ENCODE measurements at places on chromosomes 1 and 21.

- DNase-seq, result no peak
These were observed 40.1 kb downstream of the SORT1 start for GRCh38 chr1:109357616-109358015.

DNA sequence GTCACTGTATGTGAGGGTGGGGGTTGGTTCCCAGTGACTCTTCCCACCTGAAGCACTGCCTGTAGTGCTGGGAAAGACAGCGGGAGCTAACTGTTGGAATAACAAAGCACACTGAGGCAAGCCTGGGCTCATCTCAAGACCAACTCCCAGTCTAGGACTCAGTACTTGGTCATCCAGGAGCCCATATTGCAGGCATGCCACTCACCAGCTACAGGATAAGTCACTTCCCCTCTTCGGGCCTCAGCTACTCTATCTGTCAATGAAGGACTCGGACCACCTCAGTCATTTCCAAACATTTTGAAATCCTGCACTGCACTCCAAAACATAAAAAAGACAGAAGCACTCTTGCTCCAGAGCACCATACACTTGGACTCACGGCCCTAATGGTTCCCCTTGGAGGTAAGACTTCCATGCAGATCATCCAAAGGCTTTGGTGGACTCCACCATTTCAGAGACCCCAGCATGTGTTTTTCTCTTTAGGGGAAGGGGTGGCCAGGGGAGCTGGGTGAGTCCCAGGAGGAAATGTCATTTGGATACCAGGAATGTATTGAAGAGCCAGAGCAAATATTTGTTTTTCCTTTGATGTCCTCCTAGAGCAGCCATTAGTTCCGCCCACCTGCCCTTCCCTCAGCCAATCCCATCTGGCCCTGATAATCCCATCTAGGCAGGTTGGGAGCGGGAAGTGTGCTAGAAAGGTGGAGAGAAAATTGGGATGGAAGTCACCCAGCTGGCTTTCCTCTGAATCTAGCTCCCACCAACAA, 3.1 kb downstream of the NUAK2 start:
- DNase-seq, result no peak

- DNase-seq, result no peak
These were observed 82.2 kb upstream of the BMP8A start for GRCh38 chr1:39409055-39409816.

GRCh38 chr1:1207571-1207892, 1.1 kb upstream of the TNFRSF18 start:
- DNase-seq, result no peak

DNA sequence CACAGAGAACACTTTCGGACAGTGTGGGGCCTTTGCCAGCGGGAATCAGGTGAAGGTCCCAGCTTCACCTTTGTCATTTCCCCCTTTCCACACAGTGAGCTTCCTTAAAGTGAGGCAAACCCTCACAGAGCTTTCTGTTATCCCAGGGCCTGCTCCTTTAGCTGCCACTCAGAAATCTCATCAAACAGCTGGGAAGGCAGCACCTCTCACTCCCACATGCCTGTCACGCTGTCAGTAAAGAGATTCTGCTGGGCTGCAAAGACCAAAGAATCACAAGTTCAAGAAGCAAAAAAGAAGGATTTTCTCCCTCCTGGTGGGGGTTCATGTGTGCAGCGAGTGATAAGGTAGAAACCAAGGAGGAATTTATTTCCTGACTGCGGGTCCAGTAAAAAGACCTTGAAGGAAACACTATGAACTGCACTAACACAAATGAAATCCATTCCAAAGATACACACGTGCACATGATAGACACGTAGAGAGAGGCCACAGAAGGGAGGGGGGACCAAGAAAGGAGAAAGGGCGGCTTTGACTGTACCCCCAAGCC, 44.0 kb downstream of the HTR6 start:
- no peak for DNase-seq

DNA sequence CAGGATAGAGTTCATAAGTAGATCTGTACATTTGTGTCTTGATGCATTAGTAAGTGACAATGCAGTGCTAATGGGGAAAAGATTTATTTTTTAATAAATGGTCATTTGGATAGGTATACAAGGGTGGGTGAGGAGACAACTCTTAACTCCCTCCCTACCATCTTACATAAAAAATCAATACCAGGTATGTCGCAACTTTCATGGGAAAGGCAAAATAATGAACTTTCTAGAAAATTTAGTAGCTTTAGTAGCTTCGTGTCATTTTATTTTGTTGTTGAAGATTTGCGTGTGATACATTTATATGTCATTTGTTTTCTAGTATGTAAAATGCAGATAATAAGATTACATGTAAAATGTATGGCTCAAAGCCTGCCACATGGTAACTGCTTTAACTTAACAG, 310.8 kb downstream of the RYR2 start:
- DNase-seq, result no peak
